ENCODE measurements at places on chromosomes 11 and 22. TPM values are rescaled to one million over a fixed set of nuclear protein-coding genes. Genes with fewer than 3 reads are reported as not detected.

SUSD2 gene
- total RNA-seq = 7.0 TPM

OR5P2 gene
- not detected for total RNA-seq

OR5M11 gene
- not detected for total RNA-seq

LARGE1 gene
- 5.8 TPM for total RNA-seq

OR2AG1 gene
- not detected for total RNA-seq

MPZL3 gene
- total RNA-seq = 29.6 TPM

OR10A2 gene
- total RNA-seq = not detected

UBQLNL gene
- not detected for total RNA-seq

NCF4 gene
- not detected for total RNA-seq

FOLR1 gene
- total RNA-seq = 65.9 TPM

PIK3C2A gene
- total RNA-seq = 138 TPM

TUG1 gene
- total RNA-seq = 103 TPM

- peak; percentile 86 for DNase-seq
- H3K36me3 ChIP-seq = peaks cover 19% of the 10 kb centered on the region
- peaks cover 40% of the 10 kb centered on the region for H3K4me1 ChIP-seq
- peak overlapping the region; percentile 85 for H3K27ac ChIP-seq
- peak overlapping the region; percentile 87 for H3K4me3 ChIP-seq
- no peaks in the 10 kb centered on the region for H3K27me3 ChIP-seq
Observed at GRCh38 chr11:67584205-67584880, 731 bp downstream of the GSTP1 start.

DNA sequence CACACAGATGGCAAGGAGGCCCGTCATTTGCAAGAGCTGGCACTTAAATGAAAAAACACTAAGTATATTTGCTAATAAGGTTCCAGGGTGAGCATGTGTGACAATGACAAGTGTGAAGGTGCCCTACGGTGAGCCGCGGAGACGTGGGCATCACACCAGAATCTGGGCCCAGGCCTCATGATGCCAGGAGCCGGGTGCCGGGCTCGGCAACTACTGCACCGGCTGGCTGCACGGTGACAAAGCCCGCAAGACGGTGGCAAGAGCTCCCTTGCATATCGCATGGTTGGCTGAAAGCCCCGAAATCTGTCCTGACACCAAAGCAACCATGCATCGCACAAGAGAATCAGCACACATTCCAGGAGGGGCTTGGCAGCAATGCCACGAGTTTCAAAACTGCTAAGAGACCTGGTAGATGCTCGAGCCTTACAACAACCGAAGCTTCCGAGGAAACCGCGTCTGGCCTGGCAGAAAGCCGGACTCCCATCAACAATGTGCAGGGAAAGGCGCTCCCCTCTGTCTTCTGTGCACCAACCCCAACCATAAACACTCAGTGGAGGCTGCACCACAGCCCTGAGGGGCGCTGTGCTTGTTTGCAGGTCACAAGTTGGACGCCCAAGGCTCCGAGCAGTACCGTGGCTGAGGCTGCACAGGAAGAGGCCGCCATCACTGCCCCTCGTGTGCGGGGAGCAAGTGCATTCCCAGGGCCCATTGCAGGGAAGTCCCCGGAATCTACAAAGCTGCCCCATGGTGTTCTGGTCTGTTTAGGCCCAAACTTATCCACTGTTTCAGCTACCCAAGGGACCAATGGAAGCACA lies 339.7 kb downstream of the CTTN start:
- H3K27me3 ChIP-seq = no peaks in the 10 kb centered on the region
- H3K27ac ChIP-seq = no peak overlapping the region

GRCh38 chr11:7858006-7858405 lies 61.3 kb upstream of the OR5P2 start:
- no peak overlapping the region for H3K4me3 ChIP-seq
- H3K27ac ChIP-seq = no peak overlapping the region
- H3K27me3 ChIP-seq = no peaks in the 10 kb centered on the region
- DNase-seq = no peak
- H3K36me3 ChIP-seq = no peaks in the 10 kb centered on the region
- H3K4me1 ChIP-seq = 0 out of 2 replicates have a peak, but pooled peaks cover 3% of the 10 kb centered on the region

- no peak overlapping the region for H3K4me3 ChIP-seq
- no peak for DNase-seq
- no peaks in the 10 kb centered on the region for H3K36me3 ChIP-seq
- H3K27ac ChIP-seq = no peak overlapping the region
Observed at GRCh38 chr11:35376613-35377012, 42.7 kb downstream of the SLC1A2 start.

GRCh38 chr11:37038911-37039310 lies 440.9 kb upstream of the RAG2 start:
- no peaks in the 10 kb centered on the region for H3K36me3 ChIP-seq
- H3K4me1 ChIP-seq = no peaks in the 10 kb centered on the region
- no peak for DNase-seq

GRCh38 chr11:127609025-127609773 lies 608.6 kb upstream of the KIRREL3 start:
- H3K27ac ChIP-seq = no peak overlapping the region
- H3K36me3 ChIP-seq = no peaks in the 10 kb centered on the region

GRCh38 chr22:42319386-42319785 lies 48.9 kb upstream of the TCF20 start:
- no peak overlapping the region for H3K4me3 ChIP-seq
- no peaks in the 10 kb centered on the region for H3K27me3 ChIP-seq
- DNase-seq = no peak
- H3K4me1 ChIP-seq = peaks cover 31% of the 10 kb centered on the region
- H3K36me3 ChIP-seq = no peaks in the 10 kb centered on the region
- H3K27ac ChIP-seq = peak overlapping the region; percentile 24

GRCh38 chr11:16902781-16903378 lies 111.3 kb downstream of the PLEKHA7 start:
- H3K4me3 ChIP-seq = no peak overlapping the region
- no peak overlapping the region for H3K27ac ChIP-seq
- no peak for DNase-seq
- peaks cover 39% of the 10 kb centered on the region for H3K4me1 ChIP-seq
- H3K27me3 ChIP-seq = no peaks in the 10 kb centered on the region
- H3K36me3 ChIP-seq = no peaks in the 10 kb centered on the region

- peaks cover 1% of the 10 kb centered on the region for H3K27me3 ChIP-seq
- H3K4me1 ChIP-seq = no peaks in the 10 kb centered on the region
- H3K4me3 ChIP-seq = no peak overlapping the region
- no peak for DNase-seq
- H3K36me3 ChIP-seq = no peaks in the 10 kb centered on the region
Observed at GRCh38 chr22:32339190-32340012, 18.3 kb upstream of the RFPL3 start.

DNA sequence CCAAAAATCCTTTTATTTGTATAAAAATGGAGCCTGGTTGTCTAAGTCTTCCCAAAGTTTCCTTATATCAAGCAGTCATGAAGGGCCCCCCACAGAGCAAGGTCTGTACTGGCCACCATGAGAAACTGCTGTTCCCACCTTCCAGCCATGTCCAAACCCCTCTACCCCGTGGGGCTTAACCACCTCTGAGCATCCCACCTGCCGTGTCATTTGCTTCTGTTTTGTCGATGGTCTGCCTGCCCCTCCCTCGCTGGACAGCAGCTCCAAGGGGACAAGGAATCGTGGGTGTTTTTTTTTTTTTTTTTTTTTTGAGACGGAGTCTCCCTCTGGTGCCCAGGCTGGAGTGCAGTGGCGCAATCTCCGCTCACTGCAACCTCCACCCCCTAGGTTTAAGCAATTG lies 11.1 kb upstream of the ANO1 start:
- H3K27ac ChIP-seq = no peak overlapping the region
- no peak overlapping the region for H3K4me3 ChIP-seq
- H3K36me3 ChIP-seq = no peaks in the 10 kb centered on the region
- no peak for DNase-seq
- no peaks in the 10 kb centered on the region for H3K27me3 ChIP-seq
- peaks cover 54% of the 10 kb centered on the region for H3K4me1 ChIP-seq

- DNase-seq = no peak
- peaks cover 7% of the 10 kb centered on the region for H3K4me1 ChIP-seq
Observed at GRCh38 chr22:44031158-44031952, 7.3 kb downstream of the PARVB start.

DNA sequence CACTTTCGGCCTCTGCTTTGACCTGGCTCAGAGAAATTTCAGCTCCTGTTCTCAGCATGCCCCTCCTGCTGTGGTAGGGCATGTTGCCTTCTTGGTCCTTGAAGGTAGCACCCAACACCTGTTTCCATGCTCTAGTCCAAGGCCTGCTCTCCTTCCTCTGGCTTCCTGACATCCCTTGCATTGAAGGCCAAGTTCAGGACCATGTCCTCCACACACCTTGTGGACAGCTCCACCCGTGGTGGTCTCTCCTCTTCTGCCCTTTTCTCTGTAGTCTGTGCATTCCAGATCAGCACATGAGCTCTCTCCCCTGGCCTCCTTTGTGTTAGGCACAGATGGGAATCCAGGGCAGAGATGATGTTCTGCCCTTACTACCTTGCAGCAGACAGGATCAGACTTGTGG lies 225.3 kb downstream of the ADAMTS15 start:
- H3K4me1 ChIP-seq = peaks cover 12% of the 10 kb centered on the region
- DNase-seq = no peak
- no peaks in the 10 kb centered on the region for H3K36me3 ChIP-seq
- H3K4me3 ChIP-seq = no peak overlapping the region
- H3K27ac ChIP-seq = no peak overlapping the region

DNA sequence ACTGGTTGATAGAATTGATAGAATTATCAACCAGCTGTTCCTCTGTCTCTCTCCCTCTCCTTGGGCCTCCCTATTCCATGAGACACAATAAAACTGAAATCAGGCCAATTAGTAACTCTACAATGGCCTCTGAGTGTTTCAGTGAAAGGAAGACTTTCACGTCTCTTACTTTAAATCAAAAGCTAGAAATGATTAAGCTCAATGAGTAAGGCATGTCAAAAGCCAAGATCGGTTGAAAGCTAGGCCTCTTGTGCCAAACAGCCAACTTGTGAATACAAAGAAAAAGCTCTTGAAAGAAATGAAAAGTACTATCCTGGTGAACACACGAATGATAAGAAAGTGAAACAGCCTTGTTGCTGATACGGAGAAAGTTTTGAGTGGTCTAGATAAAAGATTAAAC lies 16.6 kb downstream of the PIH1D2 start:
- no peaks in the 10 kb centered on the region for H3K4me1 ChIP-seq
- no peak for DNase-seq
- no peak overlapping the region for H3K4me3 ChIP-seq
- H3K36me3 ChIP-seq = peaks cover 10% of the 10 kb centered on the region
- H3K27ac ChIP-seq = no peak overlapping the region

GRCh38 chr11:109728056-109728455 lies 306.1 kb downstream of the C11orf87 start:
- no peak overlapping the region for H3K27ac ChIP-seq
- peak; percentile 56 for DNase-seq
- peaks cover 15% of the 10 kb centered on the region for H3K4me1 ChIP-seq
- H3K27me3 ChIP-seq = no peaks in the 10 kb centered on the region
- H3K36me3 ChIP-seq = no peaks in the 10 kb centered on the region

GRCh38 chr22:47000888-47001287 lies 238.4 kb downstream of the TBC1D22A start:
- H3K36me3 ChIP-seq = no peaks in the 10 kb centered on the region
- DNase-seq = no peak
- H3K27me3 ChIP-seq = no peaks in the 10 kb centered on the region
- H3K4me1 ChIP-seq = no peaks in the 10 kb centered on the region
- H3K4me3 ChIP-seq = no peak overlapping the region
- no peak overlapping the region for H3K27ac ChIP-seq

GRCh38 chr22:22395245-22395644 lies 113.3 kb downstream of the ZNF280B start:
- no peaks in the 10 kb centered on the region for H3K36me3 ChIP-seq
- no peak overlapping the region for H3K27ac ChIP-seq
- H3K4me3 ChIP-seq = no peak overlapping the region

- H3K27ac ChIP-seq = no peak overlapping the region
- DNase-seq = no peak
- H3K4me1 ChIP-seq = peaks cover 10% of the 10 kb centered on the region
- no peak overlapping the region for H3K4me3 ChIP-seq
- H3K27me3 ChIP-seq = no peaks in the 10 kb centered on the region
- H3K36me3 ChIP-seq = no peaks in the 10 kb centered on the region
Observed at GRCh38 chr11:76629116-76629852, 41.3 kb downstream of the LRRC32 start.

GRCh38 chr11:763073-763463 lies 14.2 kb downstream of the GATD1 start:
- H3K4me3 ChIP-seq = no peak overlapping the region
- no peaks in the 10 kb centered on the region for H3K4me1 ChIP-seq
- no peak for DNase-seq
- no peaks in the 10 kb centered on the region for H3K27me3 ChIP-seq
- peaks cover 15% of the 10 kb centered on the region for H3K36me3 ChIP-seq

- DNase-seq = peak; percentile 56
- H3K4me1 ChIP-seq = no peaks in the 10 kb centered on the region
- no peaks in the 10 kb centered on the region for H3K27me3 ChIP-seq
- no peak overlapping the region for H3K4me3 ChIP-seq
- no peak overlapping the region for H3K27ac ChIP-seq
Observed at GRCh38 chr22:33209930-33210784, 152.0 kb upstream of the SYN3 start.

DNA sequence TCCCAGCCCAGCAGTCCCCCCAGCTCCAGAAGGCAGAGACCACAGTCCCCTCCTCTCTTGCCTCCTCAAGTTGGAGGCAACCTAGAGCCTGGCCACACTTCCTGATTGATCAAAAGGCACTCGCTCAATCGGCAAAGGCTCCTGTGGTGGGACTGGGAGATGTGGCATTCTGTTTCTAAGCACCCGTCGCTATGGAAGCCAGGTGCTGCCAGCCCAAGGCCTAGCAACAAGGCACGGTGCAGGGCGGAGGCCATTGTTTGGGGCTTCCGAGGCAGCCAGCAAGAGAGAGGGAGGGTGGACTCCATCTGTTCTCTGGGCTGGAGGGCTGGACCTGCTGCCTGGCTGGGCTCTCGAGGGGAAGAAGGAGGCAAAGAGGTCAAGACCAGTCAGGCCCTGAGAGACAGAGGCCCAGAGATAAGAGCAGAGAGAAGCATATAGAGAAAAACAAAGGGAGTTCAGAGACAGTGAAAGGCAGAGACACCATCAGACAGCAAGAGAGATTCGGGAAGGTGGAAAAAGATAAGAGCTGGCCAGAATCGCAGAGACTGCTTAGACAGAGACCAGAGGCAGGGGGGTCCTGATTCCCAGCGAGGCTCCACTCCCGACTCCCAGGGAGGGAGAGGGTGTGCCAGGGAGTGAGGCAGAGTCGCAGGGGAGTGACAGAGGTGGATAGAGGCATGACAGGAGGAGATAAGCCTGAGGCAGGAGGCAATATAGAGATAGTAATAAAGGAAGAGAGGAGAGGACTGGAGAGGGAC lies 21.2 kb downstream of the PDE2A start:
- no peak overlapping the region for H3K27ac ChIP-seq
- no peaks in the 10 kb centered on the region for H3K36me3 ChIP-seq
- H3K4me1 ChIP-seq = no peaks in the 10 kb centered on the region

GRCh38 chr11:92793189-92793588 lies 176.3 kb upstream of the MTNR1B start:
- H3K36me3 ChIP-seq = no peaks in the 10 kb centered on the region
- H3K27me3 ChIP-seq = no peaks in the 10 kb centered on the region
- no peak overlapping the region for H3K27ac ChIP-seq
- no peak for DNase-seq

DNA sequence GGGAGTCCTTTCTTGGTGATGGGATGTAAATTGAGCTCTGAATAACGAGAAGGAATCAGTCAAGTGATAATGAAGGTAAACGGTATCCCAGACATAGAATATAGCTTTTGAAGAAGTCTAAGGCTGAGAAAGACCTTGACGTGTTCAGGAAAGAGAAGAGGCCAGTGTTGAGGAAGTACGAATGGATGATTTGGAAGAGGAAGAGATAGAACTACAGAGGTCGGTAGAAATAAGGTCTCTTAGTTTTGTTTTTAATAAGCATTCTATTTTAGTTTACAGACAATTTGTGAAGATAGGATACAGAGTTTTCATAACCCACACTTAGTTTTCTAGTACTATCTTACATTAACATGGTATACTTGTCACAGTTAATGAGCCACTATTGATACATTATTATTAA lies 1598.1 kb downstream of the FAM181B start:
- no peaks in the 10 kb centered on the region for H3K27me3 ChIP-seq
- no peaks in the 10 kb centered on the region for H3K4me1 ChIP-seq
- H3K4me3 ChIP-seq = no peak overlapping the region
- no peaks in the 10 kb centered on the region for H3K36me3 ChIP-seq

All from Caco-2 (cell line).